ENCODE measurements at places on chromosomes 1 and 21.

DNA sequence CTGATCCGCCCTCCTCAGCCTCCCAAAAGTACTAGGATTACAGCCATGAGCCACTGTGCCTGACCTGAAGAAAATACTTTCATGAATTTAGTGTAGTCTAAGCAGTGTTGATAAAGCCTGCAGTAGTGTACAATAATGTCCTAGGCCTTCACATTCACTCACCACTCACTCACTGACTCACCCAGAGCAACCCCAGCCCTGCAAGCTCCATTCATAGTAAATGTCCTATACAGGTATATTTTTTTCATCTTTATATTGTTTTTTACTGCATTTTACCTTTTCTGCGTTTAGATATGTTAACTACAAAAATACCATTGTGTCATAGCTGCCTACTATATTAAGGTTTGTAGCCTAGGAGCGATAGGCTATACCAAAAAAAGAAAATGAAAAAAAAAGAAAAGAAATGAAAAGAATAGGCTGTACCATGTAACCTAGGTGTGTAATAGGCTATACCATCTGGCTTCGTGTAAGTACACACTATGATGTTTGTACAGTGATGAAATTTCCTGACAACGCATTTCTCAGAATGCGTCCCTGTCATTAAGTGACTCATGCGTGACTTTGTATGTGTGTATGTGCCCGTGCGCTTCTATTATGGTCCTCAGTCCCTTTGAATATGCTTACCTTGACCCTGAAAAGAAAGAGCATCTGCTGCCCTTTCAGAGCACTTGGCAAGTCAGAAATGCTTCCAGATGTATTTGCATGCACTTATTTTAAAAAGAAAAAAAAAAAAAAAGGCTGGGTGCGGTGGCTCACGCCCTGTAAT, 9.2 kb upstream of the SLAMF8 start:
- DNase-seq: no peak

GRCh38 chr21:32795802-32796559, 24.4 kb upstream of the PAXBP1 start:
- no peak for DNase-seq

GRCh38 chr1:62271948-62272728, 47.1 kb downstream of the KANK4 start:
- no peak for DNase-seq

DNA sequence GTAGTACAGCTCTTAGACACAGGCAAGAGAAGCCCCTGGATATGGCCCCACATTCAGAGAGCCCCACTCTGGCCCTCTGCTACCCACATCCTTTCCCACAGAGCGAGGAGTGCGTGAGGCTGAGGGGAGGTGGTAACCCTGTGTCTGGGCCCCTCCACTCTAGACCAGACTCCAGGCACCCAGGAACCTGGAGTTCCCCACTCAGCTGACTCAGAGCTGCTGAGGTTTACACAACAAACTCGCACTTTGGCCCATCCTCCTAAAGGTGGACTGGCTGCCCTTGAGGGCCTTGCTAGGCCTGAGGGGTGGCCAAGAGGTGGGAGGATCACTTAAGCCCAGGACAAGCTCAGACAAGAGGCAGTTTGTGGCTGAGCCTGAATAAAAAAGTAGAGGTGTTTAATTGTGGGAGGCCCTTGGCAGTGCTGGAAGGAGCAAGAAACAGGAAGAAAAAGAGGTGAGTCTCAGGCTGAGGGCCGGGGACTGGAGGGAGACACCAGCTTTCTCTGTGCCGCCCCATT, 10.7 kb downstream of the MR1 start:
- DNase-seq: no peak

- DNase-seq: no peak
Observed at GRCh38 chr1:25524568-25525360, 18.6 kb upstream of the LDLRAP1 start.

DNA sequence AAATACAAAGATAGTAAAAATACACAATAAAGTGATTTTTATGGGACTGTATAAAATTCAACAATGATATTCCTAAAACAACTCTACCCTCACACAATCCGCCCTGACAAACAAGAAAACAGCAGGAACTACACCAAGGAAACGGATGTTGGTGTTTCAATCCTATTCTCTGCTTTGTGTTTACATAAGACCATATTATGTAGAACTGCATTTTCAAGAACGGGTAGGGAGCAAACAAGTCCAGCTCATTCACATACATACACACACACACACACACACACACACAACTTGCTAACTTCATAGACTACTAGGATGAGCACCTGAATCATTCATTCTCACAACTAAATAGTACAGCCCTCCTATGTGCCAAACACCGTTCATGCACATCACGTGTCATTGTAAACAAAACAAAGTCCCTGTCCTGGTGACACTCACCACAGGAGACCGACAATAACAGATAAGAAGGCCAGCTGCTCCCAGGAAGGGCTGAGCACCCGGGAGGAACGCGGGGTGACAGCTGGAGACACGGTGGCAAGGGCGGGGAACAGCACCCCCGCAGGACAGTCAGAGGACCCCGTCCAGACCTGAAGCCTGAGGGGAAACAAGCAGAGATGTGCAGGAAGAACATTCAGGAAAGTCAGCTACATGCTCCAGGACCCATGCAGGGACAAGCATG, 43.0 kb downstream of the NPHP4 start:
- DNase-seq: no peak

DNA sequence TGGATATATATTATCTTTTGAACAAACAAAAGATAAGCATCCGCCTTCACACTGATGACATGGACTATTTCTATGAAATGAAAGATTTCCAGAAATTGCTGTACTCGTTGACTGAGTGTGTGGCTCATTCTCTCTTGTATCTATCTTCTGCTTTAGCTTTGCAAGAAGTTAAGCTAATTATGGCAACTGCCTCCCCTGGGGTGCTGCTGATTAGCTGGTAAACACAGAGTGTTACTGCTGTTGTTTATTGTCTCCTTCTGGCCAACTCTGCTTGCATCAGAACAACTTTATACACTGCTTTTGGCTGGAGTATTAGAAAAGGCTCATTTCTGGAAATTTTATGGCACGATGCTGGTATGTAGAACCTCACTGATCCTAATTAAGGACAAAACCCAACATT, 95.6 kb upstream of the SNX7 start:
- DNase-seq: no peak

- no peak for DNase-seq
Observed at GRCh38 chr1:109564194-109564878, 15.9 kb downstream of the GNAI3 start.

GRCh38 chr1:239547987-239548386, 161.6 kb downstream of the CHRM3 start:
- DNase-seq: no peak

- DNase-seq: no peak
Observed at GRCh38 chr1:186456729-186457255, 4.1 kb downstream of the PDC start.

DNA sequence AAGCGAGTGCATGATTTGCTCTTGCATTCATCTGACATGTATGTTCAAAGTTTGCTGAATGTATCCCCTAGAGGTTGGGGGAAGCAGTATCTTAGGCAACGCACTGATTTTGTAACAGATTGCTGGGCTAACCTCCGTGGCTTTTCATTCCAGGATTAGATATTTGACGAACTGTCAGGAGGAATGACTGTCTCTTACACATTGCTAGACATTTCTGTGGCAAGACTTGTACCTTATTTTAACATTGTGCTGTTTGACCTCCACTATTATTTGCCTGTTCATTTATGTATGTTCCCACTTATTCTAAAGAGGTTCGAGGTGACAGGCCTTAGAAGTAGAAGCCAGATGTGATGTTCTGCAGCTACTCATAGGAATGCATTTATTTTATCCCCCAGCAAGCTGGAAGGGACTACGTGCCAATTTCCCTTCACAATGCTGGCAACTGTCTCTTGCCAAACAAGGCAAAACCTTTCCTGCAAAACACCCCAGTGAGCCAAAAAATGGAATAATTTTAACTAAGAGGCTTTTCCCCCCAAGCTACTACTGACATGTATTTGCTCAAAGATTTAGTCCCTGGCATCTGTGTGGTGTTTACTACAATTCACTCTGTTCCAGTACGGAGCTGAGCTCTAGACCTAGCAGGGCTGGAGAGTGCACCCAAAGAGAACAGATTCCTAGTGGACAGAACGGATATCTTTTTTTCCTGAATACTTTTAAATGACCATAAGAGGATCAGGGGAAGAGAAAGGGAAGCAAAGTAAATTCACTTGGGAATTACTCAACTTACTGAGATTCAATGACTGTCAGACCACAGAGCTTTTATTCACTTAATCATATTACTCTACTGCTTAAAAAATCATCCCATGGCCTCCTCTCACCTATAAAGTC, 646.2 kb downstream of the SMYD3 start:
- no peak for DNase-seq

DNA sequence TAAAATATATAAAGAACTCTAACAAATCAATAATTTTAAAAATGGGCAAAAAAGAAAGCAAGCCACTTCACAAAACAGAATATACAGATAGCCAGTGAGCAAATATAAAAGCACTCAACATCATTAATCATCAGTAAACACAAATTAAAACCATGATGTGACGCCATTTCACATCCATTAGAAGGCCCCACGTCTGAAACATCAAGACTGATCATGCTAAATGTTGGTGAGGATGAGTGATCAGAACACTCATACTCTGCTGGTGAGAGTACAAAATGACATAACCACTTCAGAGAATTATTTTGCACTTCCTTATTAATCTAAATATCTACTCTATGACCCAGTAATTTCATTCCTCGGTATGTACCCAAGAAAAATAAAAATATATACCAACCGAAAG, 512.2 kb upstream of the NR5A2 start:
- no peak for DNase-seq

DNA sequence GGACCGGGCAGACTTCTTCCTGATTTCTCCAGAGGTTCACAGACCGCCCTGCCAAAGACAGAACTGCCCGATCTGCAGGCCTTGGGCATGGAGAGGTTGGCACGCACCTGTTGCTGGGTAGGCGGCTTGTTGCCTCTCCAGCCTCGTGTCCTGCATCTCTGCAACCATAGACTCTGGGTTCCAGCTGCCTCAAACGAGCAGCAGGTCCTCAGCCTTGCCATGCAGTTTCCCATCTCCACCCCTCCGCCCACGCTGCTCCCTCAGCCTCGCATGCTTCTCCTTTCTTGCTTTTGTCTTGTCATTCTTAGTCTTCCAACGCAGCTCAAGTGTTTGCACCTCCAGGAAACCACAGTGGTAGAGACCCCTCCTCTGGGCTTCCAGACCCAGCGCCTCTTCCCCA, 126.2 kb downstream of the LACTBL1 start:
- DNase-seq: no peak

GRCh38 chr1:171295821-171296220, 18.2 kb upstream of the FMO4 start:
- DNase-seq: no peak

DNA sequence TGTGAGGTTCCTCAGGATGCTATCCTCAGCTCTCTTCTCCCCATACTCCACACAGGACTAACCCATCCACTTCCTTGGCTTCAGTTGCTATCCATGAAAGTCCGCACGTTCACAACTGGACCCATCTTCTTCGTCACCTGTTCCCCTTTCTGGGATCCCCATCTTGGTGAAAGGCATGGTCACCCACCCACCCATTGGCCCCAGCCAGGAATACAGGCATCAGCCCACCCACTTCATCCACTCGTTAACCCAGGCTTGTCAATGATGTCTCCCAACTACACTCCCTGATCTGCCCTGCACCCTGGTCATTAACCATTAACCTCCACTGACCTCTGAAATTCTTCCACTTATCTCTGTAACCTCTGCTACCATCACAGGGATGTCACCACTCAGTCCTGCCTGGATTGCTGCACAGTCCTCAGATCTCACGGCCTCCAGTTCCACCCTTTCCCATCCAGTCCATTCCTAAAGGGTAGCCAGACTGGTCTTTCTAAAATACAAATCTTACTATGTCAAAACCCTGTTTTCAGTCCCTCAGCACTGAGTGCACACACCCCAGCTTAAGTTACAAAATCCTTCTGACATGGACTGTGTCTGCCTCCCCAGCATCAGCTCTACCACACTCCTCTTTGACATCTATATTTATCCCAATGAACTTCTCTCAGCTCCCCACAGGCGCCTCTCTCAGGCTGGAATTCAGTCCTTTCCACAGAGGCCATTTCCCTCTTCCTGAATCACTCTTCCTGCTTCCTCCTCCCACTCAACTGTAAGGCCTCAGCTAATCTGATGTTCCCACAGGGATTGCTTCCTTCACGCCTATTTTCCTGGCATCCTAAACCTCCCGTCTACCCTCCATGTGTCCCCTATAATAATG, 10.4 kb downstream of the PGLYRP4 start:
- no peak for DNase-seq

GRCh38 chr1:84689514-84690396, 506 bp downstream of the SSX2IP start:
- DNase-seq: no peak

GRCh38 chr1:201013031-201013485, 10.5 kb downstream of the KIF21B start:
- no peak for DNase-seq

DNA sequence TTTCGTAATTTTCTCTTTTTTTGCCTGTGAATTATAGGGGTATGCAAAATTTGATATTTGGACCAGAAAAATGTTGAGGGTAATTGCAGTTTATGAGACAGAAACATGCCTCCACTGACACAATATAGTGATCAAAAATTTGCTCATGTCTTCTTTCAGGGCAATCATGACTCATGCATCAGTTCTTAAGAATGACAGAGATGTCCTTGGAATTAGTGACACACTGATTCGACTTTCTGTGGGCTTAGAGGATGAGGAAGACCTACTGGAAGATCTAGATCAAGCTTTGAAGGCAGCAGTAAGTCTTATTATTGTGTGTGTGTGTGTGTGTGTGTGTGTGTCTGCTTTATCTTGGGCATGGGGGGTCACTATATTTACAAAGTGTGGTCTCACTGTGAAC, 27.5 kb downstream of the CTH start:
- no peak for DNase-seq

DNA sequence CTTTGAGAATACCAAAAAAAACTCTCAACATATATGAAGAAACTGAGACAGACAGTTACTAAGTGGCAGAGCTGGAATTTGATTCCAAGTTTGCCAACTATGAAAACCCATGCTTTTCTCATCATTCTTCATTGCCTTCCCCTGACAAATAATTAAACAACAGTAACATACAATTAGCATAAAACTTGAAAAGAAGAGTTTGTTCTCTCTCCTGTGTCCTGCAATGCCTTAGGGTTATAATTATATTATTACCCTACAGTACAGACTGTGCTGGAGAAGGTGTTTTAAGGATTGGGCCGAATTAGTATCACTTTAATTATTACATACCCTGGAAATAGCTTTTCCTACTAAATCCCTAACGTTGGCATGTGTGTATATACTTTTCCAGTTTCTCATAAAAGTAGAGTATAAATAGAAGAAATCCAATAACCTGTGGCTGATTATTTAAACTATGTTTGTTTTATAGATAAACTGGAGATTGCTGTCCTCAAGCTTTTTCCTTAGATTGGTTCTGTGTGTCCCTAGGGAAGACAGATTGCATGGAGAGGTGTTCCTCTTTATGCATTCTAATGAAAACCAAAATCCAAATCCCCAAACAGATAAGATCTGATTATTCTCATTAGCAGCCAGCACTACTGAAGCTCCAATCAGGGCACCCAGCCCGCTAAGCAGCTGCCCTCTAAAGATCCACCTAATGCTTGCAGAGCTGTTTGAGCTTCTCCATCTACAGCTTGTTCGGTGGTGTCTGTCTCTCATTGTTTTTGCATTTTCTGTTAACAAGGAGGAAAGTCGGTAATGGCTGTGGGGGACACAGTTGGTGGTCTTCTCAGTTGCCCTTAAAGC, 156.3 kb downstream of the TM2D1 start:
- no peak for DNase-seq
